ENCODE measurements at places on chromosomes 2 and 18.

DNA sequence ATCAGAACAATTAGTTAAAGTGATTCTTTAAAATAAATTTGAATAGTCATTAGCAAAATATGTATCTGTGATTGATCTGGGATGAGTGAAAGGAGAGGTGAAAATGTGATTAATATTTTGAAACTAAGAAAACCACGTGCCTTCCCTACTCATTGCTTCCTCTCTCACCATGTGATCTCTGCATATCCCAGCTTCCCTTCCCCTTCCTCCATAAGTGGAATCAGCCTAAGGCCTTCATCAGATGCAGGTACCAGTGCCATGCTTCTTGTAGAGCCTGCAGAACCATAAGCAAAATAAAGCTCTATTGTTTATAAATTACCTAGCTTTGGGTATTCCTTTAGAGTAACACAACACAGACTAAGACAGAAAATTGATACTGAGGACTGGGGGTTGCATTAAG lies 11.2 kb upstream of the STAT1 start:
- no peak for DNase-seq

- no peak for DNase-seq
Observed at GRCh38 chr2:30448308-30448707, 1.3 kb downstream of the LCLAT1 start.

GRCh38 chr2:126650994-126651393 lies 5.0 kb upstream of the GYPC start:
- no peak for DNase-seq

DNA sequence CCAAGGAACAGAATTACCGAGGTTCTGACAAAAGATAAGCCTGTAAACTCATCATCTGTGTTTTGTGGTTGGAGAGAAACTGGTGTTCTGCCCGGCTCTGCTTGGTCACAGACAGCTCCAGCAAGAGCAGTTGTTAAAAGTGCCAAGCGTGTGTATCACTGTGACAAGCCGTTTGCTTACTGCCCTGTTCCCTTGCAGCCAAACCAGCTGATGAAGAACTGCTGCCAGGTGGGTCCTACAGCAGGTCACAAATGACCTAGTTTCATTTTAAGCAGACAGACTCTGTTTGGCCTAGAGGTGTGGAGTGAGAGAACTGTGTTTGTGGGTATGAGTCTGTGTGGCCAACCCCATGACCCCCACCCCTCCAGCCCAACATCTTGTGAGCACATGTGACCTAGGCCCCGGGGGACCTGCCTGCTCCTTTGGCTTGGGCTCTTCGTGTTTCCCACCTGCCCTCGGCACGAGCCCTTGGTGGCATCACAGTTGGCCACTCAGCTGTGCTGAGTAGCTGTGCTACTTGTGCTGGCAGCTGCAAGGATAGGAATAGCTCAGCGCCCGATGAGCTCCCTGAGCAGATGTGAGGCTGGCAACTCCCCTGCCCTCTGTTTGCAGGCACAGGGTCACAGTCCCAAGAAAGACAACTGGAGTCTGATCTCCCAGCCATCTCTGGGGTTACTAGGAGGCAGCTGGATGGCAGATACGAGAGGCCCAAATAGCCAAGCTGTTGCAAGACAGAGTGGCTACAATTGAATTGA lies 9.7 kb downstream of the OXER1 start:
- no peak for DNase-seq

DNA sequence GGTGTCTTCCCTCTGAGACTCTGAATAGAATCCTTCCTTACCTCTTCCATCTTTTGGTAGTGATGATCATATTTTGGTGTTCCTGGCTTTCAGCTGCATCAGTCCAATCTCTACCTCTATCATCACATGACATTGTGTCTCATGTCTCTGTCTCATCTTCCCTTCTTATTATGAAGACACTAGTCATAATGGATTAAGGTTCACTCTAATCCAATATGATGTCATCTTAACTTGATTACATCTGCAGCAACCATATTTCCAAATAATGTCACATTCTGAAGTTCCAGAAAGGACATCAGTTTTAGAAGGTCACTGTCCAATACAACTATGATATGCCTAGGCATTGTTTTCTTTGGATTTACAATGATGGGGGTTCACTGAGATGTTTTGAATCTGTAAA lies 31.5 kb downstream of the CMPK2 start:
- no peak for DNase-seq

- DNase-seq = no peak
Observed at GRCh38 chr2:6073191-6074088, 381.3 kb downstream of the SOX11 start.

GRCh38 chr18:23617412-23618014 lies 31.2 kb upstream of the NPC1 start:
- DNase-seq = no peak

GRCh38 chr2:6071519-6071918 lies 379.3 kb downstream of the SOX11 start:
- no peak for DNase-seq

DNA sequence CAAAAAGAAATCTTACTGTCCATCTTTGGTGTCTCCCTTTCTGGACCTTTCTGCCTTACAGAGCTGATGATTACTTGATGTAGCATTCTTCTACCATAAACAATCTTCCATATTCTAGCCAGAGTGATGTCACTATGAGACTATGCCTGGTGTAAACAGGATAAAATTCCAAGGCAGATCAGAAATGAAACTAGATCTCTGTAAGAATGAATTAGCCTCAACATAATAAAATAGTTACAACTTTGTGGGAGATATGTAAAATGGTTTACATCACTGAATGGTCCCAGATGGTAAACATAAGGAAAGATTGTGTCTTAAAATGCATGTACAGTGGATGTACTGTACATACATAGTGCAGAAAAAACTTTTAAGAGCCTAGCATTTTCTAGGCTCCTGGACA lies 112.3 kb upstream of the ZNF521 start:
- DNase-seq = no peak

DNA sequence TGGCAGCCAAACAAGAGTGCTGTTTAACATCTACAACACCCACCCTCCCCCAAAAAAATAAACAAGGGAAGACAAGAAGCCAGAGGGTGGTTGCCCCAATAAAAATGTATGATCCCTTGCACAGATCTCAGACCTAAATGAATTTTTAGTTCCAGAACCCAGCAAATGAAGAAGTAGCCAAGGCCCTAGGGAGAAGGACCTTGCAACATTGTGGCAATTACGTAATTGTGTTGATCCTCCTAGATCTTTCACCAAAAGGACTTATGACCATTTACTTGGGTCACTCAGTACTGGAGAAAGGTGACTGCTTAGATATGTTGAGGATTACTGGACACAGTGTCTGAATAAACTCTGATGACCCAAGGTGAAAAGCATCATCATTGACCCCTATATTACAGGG lies 1393.8 kb downstream of the LRP1B start:
- DNase-seq = no peak

DNA sequence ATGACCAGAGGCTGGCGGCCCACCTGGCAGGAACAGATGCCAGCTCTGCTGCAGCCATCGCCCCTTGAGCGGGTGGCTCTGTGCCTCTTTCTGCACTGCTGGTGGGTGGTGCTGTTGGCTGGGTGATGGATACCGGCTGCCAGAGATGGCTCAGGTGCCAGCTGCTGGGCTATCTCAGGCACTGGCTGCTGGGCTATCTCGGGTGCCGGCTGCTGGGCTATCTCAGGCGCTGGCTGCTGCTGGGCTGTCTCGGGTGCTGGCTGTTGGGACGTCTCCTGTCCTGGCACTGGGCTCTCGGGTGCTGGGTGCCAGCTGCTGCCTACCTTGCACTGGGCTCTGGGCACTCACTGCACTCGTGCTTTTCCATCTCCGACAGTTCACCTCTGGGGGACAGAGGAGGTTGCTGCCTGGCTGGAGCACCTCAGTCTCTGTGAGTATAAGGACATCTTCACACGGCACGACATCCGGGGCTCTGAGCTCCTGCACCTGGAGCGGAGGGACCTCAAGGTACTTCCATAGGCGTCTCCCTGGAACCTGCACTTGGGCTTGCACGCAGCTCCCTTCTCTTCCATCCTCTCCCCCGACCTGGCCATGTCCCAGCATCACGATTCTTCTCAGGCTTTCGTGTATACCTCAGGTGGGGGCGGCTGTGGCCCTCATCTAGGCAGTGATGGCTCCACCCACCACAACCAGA lies 98.4 kb downstream of the USP40 start:
- DNase-seq = no peak

GRCh38 chr2:112137516-112138158 lies 548 bp upstream of the FBLN7 start:
- DNase-seq = no peak

DNA sequence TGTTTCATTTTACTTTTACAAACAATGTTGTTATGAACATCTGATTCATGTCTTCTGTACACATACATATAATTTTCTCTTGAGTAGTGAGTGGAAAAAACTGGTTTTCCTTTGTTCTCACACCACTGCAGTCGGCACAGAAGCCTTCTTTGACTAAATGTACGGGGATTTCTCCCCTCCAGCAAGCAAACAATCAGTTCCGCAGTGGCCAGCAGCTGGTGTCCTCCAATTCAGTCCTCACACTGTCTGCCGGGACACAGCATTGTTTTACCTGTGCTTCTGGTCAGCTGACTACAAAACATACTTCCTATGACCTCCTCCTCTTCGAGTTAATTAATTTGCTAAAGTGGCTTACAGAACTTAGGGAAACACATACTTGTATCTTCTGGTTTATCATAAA lies 202.8 kb downstream of the WDR7 start:
- DNase-seq = no peak

DNA sequence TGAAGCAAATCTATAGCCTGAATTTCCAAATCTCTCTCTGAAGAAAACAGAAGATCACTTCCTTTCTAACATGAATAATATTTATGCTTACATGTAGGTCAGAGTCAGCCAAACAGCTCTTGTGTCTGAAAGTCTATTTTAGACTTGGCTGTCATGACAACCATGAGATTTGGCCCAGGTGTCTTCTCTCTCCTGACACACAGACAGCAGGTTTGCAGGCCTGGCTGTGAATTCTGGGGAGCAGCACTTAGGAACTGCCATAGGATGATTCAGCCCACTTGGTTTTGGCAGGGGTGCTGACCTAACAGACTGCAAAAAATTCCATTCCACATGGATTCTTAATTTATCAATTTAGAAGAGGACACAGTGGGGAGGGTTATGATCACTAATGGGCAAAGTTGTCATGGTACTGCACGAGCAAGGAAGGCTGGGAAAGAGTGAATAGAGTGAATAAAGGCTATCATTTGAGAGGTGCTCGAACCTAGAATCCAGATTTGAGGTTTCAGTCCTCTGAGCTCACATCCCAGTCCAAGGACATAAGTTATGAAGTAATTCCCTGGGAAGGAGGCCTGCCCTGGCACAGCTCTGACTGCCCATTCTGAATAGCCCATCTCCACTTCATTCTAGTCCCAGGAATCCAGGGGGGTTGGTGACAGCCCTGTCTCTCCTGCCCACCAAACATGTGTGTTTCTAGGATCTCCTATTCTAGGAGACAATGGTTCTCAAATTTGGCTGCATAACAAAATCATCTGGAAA lies 453.9 kb upstream of the TRIB2 start:
- no peak for DNase-seq

GRCh38 chr2:102041351-102041750 lies 49.6 kb downstream of the IL1R2 start:
- no peak for DNase-seq

GRCh38 chr2:176493226-176493825 lies 224.1 kb downstream of the MTX2 start:
- DNase-seq = no peak

DNA sequence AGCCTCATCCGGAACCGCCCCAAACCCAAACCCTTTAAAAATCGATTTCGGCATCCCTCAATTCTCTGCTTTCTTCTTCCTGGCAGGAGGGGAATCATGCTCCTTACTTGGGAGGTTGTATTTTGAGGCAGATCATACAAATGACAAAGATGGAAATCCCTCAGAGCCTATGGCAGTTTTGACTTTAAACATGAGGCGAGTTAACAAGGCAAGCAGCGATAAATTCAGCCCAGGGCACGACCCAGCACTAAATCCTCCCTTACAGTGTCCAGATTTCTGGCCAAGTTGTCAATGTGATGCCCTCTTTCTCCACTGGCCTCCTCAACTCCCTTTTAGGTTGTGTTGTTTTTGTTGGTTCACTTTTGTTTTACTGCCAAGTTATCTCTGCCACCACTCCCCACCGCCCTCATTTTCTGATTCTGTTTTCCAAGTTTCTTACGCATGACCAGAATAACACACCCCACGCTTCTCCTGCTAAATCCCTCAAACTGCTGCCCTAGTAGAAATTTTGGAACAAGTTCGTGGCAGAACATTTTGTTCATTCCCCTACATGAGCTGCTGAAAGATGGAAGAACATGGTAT lies 68.3 kb downstream of the CTAGE1 start:
- no peak for DNase-seq

- no peak for DNase-seq
Observed at GRCh38 chr2:231563378-231563961, 29.2 kb upstream of the TEX44 start.

DNA sequence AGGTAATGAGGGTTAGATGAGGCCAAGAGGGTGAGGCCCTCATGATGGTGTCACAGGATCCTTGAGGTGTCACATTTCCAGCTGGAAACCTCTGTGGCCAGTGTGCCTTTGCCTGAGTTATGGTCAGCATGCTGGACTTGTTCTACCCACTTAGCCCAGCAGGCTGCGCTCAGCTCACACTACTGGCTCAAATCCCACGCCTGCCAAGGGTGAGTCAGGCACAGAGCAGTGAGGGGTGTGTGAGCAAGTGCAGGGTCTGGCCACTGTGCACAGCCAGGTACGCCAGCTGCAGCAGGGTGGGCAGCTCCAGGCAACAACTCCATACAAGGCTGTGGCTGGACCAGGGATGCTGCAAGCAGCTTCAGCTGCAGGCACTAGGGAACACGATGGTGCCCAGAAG lies 616.6 kb upstream of the FSHR start:
- no peak for DNase-seq

DNA sequence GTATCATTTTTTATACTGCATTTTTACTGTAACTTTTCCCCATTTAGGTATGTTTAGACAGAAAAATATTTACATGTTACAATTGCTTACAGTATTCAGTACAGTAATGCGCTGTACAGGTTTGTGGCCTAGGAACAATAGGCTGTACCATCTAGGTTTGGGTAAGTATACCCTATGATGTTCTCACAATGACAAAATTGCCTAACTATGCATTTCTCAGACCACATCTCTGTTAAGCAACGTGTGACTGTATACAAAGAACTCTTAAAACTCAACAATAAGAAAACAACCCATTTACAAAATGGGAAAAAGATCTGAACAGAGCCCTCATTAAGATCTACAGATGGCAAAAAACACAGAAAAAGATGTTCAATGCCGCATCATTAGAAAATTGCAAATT lies 29.4 kb downstream of the FAM210A start:
- no peak for DNase-seq

GRCh38 chr18:10111944-10112343 lies 198.1 kb downstream of the VAPA start:
- no peak for DNase-seq

- DNase-seq = no peak
Observed at GRCh38 chr2:233446121-233446520, 91.8 kb downstream of the DGKD start.

- DNase-seq = no peak
Observed at GRCh38 chr18:31647127-31647753, 37.1 kb downstream of the B4GALT6 start.

DNA sequence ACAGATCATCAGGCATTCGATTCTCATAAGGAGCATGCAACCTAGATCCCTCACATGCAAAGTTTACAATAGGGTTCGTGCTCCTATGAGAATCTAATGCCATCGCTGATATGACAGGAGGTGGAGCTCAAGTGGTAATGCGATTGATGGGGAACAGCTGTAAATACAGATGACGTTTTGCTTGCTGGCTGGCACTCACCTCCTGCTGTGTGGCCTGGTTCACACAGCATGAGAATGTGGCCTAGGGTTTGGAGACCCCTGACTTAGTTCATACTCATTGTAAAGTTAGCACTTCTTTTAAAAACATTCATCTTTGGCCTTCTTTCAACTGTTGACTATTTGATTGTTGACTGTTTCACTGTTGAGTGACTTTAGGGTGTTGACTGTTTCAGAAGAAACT lies 8.7 kb upstream of the CHMP1B start:
- DNase-seq = no peak

Measured in activated effector memory CD4-positive, alpha-beta T cell treated with Interleukin-2 at 50 U/mL for 16 hours (primary cell).